Hepatocyte (in vitro differentiated cells): ENCODE measurements at places on chromosomes 2 and 18.

DNA sequence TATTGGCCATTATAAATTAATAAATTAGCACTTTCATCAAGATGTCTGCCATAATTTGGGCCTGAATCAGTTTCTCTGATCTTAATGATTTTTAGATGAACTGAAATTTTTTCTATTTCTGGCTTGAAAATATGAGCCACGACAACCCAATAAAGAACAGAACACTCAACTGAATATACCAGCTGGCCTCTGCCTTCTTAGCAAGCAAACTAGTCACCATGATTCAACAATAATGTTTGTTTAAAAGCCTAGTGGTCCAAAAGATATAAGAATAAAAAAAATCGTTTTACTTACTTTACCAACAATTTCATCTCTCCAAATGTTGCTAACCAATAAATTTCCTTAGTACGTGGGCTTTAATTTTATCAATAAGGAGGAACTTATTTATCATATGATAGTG, 66.7 kb upstream of the TTN start:
- no peak for DNase-seq

- DNase-seq: no peak
These were observed 38.4 kb downstream of the KIDINS220 start for GRCh38 chr2:8799004-8799403.

DNA sequence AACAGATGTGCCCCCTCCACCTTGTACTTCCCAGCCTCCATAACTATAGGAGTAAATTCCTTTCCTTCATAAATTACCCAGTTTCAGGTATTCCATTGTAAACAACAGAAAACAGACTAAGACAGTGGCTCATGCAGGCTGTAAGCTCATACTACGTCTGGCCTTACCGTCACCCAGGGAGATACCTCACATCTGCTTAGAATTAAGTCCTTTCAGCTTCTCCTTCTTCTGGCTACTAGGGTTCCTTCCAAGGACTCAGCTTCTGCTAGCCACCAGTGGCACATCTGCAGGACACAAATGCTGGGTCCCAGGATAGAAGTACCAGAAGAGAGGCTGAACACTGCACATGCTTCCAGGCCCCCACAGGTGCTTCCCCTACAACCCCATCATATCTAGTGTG, 22.4 kb upstream of the FEZ2 start:
- DNase-seq: no peak

GRCh38 chr2:19630921-19631320, 270.9 kb downstream of the TTC32 start:
- DNase-seq: no peak

- DNase-seq: no peak
These were observed 27.6 kb downstream of the LYPD1 start for GRCh38 chr2:132642415-132642814.

- DNase-seq: no peak
These were observed 33.0 kb downstream of the CYRIA start for GRCh38 chr2:16632598-16632997.

GRCh38 chr2:16861530-16861929, 195.9 kb upstream of the CYRIA start:
- DNase-seq: no peak

GRCh38 chr2:203706403-203706802, at the start of gene CD28:
Gene CD28 (plus strand): TSS chr2:203706639. CDS start chr2:203706697, 58 bp downstream.
- no peak for DNase-seq

- no peak for DNase-seq
These were observed 111.5 kb downstream of the MDH1 start for GRCh38 chr2:63700271-63700670.

DNA sequence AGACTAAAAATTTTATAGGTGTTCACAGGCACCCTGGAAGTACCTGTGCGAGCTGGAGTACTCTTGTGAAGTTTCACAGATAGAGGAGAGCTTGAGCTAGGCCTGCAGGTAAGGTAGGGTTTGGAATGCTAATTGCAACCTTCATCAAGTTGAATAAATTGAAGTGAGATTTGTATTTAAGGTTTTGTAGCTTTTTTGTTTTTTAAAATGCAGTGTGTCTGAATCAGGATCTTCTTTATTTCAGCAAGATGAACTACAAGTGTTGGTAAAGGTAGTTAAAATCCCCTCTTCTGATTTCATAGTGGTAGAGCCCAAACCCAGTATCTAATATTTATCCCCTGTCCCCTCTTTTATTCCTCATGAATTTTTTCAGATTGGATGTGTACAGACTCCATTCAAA, 45.5 kb downstream of the MGAT5 start:
- no peak for DNase-seq

- no peak for DNase-seq
These were observed 1.6 kb downstream of the COX7A2L start for GRCh38 chr2:42359304-42359964.

DNA sequence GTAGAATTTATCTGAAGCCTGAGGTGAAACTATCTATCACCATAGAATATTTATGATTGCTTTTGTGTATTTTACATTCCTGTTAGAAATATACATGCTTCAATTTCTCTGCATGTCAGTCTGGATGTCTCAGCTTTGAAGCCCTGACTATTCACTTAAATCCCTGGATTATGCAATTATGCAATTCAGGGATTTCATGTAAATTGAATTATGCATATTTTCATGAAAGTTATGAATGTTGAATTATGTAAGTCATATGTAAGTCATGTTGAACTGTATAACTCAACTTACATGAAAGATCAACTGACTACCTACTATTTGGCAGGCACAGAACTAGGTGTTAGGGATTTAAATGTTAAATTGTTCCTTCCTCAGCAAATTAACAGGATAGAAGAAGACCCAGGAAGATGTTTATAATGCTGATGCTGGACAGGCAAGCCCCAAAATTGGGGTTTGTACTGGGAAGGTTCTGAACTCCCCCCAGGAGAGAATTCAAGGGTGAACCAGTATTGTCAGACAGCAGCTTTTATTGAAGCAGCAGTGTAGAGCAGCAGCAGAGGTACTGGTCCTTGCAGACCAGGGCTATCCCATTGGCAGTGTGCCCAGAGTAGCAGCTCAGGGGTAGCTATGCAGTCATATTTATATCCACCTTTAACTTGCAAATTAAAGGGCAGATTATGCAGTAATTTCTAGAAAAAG, 236.5 kb downstream of the ZNF804A start:
- DNase-seq: peak; percentile 9
